ENCODE measurements at places on chromosomes 4 and X. TPM values are rescaled to one million over a fixed set of nuclear protein-coding genes. Genes with fewer than 3 reads are reported as not detected.
A peak's percentile ranks its signal among the peaks of the same experiment; 100 is the strongest.

DNA sequence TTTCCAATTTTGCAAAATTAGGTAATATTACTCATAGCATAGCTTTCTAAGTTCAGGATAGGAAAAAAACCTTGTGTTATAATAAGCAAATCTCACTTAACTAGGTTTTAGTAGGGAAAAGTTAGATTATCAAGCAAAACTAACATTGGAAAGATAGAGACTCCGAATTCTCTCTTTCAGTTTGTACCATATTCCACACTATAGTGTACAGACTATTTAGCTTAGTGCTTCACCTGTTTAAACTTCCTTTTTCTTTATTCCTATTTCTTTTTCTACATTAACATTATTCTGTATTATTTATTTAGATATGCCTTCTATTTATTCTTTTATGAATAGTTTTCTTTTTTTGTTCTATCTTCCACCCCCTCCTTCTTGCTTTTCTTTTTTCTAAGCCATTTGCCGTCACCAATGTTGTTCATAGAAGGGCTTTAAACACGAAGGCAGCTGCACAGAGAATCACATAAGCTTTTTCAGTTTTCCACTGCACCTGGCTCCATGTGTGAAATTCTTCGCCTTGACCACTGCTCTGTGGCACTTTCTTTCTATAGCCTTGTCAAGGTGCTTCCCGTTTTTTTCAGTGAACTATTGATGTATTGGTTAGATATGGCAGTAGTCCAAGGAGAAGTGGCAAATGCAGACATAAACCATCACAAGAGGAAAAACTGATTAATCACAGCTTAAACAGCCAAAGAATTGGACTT, 8.5 kb downstream of the PCDH10 start:
- no peaks in the 10 kb centered on the region for H3K27me3 ChIP-seq
- H3K4me1 ChIP-seq, result no peaks in the 10 kb centered on the region
- no peak for DNase-seq
- no peak overlapping the region for H3K4me3 ChIP-seq

CT45A5 gene
- polyA plus RNA-seq, result not detected

DNA sequence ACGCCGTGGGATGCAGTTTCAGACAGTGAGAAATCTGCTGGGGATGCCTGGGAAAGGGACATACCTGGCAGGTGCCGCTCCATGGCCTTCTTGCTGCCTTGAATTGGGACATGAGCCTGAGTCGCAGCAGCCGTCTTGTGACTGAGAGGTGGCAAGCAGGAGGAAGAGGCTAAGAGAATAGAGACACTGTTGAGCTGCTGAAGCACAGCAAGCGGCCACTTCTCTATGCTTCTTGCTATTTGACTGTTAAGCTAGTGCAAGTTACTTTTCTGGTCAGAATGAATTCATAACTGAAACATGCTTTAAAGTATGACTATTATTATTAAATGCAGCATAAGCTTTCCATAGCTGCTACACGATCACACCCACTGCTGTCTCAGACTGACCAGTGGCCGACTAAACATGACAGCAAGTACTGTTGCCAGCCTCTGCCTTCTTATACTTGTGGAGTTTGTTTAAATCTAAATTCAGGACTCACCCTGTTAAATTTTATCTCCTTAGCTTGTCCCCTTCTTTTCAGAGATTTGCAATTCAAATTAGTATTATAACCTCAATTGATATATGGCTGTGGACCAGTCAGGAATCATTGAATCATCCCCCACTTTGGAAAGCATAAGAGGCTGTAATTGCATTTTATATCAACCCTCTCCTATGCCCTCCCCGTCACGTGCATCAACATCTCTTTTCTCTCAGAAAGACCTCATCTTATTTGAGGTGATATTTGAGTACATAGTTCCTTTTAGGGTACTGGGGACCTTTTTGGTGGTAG, 24.8 kb upstream of the ACSL1 start:
- no peaks in the 10 kb centered on the region for H3K36me3 ChIP-seq
- H3K4me3 ChIP-seq, result no peak overlapping the region
- no peaks in the 10 kb centered on the region for H3K27me3 ChIP-seq
- DNase-seq, result no peak

GRCh38 chr4:155512817-155513216, 136.1 kb upstream of the MAP9 start:
- H3K27me3 ChIP-seq, result no peaks in the 10 kb centered on the region
- DNase-seq, result no peak
- H3K4me1 ChIP-seq, result no peaks in the 10 kb centered on the region
- no peak overlapping the region for H3K4me3 ChIP-seq
- no peak overlapping the region for H3K27ac ChIP-seq

DNA sequence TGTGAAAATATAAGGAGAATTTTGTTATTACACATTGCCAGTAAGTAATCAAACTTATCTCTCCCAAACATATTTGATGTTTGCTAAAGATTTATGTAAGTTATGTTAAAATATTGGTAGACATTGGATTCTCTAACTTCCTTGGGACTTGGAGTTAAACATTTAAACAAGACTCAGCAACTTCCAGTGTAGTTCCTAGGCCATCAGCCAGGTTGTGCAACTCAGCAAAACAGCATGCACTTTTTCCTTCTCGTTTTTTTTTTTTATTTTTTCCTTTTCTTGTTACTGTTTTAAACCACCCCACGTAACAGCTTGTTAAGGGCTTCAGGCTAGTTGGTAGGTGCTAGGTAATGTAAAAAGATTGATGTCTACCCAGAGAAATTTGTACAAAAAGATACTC, 510.4 kb downstream of the ANKRD50 start:
- H3K27me3 ChIP-seq, result no peaks in the 10 kb centered on the region
- no peak overlapping the region for H3K27ac ChIP-seq
- H3K4me1 ChIP-seq, result peaks cover 6% of the 10 kb centered on the region
- H3K4me3 ChIP-seq, result no peak overlapping the region
- H3K36me3 ChIP-seq, result no peaks in the 10 kb centered on the region
- peak; percentile 41 for DNase-seq
